H54 (cell line): ENCODE measurements at places on chromosomes 16 and 17.
A peak's percentile ranks its signal among the peaks of the same experiment; 100 is the strongest.

GRCh38 chr17:21363776-21364642, 12.1 kb upstream of the KCNJ12 start:
- DNase-seq = no peak

GRCh38 chr17:74961657-74962350, 10.8 kb downstream of the HID1 start:
- peak; percentile 98 for DNase-seq

DNA sequence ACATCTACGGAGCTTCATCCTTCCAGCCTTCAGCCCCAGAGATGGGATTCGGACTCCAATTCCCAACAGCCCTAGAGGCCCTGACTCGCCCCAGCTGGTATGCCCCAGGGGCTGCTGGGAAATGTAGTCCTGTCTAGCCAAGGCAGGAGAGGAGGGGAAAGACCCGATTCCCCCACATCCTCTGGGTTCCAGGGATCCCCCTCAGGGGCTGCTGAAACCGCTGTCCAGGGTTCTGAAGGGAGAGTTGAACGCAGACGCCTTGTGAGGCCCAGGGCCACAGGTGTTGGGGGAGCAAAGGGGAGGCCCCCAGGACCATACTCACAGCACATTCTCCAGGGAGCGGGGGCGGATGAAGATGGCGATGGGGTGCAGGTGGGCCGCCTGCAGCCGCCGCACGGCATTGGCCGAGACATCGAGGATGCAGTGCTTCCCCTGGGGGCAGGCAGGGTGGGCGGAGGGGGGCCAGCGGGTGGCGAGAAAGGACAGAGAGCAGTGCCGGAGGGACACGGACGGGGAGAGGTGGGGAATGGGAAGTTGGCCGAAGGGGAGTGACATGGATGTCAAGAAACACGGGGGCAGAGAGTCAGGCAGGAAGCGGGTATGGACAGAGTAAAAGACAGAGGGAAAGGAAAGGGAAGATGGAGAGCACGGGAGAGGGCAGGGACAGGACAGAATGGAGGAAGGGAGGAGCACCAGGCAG, 12.6 kb upstream of the ASGR1 start:
- DNase-seq = peak; percentile 83

- no peak for DNase-seq
Observed at GRCh38 chr17:57354673-57355072, 98.3 kb downstream of the MSI2 start.

- no peak for DNase-seq
Observed at GRCh38 chr17:34542700-34543336, 36.6 kb upstream of the TMEM132E start.

DNA sequence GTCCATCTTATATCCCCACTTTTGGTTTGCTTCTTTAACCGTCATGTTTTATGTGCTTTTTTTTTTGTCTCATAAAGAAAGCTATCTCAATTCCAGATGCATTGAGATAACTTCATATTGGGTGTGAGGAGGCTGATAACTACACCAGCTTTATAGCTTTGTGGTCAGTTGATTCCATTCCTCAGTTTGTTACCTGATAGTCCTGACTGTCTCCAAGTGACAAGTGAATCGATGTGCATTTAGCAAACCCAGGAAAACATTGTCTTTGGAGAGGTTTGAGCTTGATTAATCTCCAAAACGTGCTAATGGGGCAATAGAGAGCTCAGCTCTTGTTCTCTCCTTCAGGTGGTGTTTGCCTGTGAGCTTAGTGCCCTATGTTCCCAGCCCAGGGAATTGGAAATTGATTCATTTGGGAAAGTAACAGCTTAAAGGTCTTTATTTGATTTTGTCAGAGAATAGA, 22.7 kb downstream of the HS3ST3B1 start:
- no peak for DNase-seq

DNA sequence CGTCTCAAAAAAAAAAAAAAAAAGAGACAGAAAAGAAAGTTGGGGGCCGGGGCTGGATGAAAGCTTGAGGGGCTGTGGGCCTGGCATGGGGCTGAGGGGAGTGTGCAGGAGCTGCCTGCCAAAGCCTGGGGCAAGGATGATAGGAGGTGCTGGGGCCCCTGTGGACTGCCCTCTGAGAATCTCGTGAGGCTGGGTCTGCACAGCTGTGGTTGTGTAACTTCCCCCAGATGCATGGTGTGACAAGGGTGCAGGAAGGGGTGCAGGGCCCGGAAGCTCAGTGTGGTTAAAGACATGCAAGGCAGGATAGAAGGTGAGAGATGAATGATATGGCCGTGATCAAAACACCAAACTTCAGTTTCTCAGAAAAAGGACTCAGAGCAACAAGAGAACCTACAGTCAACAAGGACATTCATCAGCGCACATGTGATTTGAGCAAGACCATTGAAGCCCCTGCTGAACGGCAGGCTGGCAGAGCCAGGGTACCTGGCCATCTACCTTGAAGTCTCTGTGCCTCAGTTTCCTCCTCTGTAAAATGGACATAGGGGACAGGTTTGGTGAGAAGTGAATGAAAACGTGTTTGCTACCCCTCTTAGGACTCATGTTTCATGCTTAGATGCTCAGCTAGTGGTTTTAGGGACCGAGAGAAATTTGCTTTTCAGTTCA, 9.6 kb downstream of the IL32 start:
- no peak for DNase-seq

DNA sequence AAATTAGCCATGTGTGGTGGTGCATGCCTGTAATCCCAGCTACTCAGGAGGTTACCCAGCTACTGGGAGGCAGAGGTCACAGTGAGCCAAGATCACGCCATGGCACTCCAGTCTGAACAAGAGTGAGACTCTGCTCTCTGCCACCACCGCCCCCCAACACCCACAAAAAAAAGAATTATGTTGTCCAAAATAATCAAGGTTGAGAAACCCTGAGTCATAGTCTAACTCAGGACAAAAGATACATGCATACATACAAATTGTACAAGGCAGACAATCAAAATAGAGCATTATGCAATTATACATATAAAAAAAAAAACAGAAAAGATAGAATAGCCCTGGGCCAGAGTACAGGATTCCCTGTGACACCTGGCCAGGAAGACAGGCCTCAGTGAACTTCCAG, 6.6 kb upstream of the KPNB1 start:
- no peak for DNase-seq

GRCh38 chr17:81118308-81119221, 46.7 kb upstream of the PVALEF start:
- DNase-seq = no peak

- DNase-seq = peak; percentile 57
Observed at GRCh38 chr17:43171586-43172487, 823 bp downstream of the NBR1 start.

DNA sequence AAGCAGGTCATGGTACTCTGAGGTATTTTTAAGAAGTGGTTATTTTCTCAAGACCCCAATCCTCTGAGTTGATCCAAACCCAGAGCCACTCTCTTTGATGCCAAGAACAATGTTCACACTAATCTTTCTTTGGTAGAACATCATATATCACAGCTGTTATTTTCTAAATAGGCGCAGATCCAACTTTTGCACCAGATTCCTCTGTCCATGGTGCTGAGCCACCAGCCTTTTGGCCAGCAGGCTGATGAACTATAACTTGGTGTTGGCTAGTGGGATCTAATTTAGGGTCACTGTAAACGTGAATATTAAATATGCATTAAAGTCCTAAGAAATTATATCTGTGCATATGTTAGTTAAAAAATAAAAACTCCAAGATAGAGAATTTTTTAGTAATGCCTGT, 7.0 kb upstream of the ZKSCAN2 start:
- DNase-seq = no peak

- peak; percentile 21 for DNase-seq
Observed at GRCh38 chr17:28811651-28812090, 30.9 kb downstream of the FAM222B start.

- DNase-seq = no peak
Observed at GRCh38 chr16:48441863-48442279, 56.7 kb upstream of the SIAH1 start.

DNA sequence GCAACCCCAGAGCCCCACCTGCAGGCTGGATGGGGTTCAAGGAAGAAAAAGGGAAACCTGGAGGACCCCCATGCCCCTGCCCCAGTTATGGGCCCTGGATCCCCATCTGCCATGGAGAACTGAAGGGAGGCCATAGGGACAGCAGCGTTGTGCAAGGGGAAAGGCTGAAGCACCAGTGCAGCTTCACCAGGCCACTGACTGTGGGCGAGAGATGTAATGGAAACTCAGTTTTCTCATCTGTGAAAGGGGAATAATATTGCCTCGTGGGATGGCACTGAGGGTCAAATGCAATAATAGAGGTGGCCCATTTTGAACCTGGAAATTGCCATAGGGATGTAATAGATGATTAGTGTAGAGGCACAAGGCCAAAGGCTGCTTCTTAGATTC, 9.9 kb upstream of the TSPOAP1 start:
- DNase-seq = no peak

- DNase-seq = no peak
Observed at GRCh38 chr16:85081038-85081437, 31.2 kb downstream of the CIBAR2 start.

DNA sequence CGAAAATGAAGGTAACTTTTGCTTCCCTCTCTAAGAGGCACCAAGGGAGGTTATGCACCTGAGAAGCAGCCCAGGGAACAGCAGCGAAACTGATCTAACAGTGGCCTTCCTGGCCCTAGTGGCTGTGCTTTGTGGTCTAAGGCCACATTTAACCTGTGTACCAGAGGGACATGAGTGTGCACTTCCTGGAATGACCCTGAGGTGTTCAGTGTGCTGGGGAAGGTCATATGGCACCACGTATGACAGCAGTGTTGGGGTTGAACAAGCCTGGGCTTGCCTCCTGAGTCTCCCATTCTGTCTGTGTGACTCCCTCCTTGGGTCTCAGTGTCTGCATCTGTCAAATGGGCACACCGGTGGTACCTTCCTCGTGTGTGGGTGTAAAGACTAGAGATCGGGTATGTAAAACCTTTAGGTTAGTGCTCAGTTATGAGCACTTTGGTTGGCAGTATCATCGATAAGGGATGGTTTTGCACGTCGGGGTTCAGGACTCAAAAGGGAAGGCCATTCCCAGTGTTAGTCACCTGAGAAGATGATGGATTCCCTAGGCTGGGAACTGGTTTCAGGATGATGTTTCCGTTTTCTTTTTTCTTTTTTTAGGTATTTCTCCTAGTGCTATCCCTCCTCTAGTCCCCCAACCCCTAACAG, 31.9 kb downstream of the PLCG2 start:
- no peak for DNase-seq

DNA sequence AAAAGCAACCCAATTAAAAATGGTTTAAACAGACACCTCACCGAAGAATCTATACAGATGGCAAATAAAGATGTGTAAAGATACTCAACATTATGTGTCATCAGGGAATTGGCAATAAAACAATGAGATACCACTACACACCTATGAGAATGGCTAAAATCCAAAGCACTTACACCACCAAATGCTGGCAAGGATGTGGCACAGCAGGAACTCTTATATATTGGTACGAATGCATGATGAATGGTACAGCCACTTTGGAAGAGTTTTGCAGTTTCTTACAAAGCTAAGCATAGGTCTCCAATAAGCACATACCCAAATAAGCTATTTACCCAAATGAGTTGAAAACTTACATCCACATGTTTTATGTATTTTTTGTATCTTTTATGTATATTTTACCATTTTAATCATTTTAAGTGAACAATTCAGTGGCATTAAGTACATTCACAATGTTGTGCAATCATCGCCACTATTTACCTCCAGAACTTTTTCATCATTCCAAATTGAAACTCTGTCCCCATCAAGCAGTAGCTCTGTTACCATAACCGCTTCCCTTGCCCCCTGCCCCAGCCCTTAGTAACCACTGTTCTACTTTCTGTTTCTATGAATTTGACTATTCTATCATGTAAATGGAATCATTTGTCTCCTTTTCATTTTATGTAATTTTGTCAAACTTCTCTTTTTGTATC, 6.7 kb upstream of the ALDH3A2 start:
- no peak for DNase-seq

GRCh38 chr16:10617662-10618420, 37.4 kb upstream of the EMP2 start:
- DNase-seq = no peak

DNA sequence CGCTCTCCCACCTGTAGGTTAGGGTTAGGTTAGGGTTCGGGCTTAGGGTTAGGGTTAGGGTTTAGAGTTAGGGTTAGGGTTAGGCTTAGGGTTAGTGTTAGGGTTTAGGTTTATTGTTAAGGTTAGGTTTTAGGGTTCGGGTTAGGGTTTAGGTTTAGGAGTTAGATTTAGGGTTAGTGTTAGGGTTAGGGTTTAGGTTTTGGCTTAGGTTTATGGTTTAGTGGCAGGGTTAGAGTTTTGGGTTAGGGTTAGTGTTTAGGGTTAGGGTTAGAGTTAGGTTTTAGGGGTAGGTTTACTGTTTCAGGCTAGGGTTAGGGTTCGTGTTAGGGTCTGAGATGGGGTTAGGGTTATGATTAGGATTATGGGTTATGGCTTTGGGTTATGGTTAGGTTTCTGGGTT, 31.6 kb upstream of the ZCCHC14 start:
- DNase-seq = no peak

DNA sequence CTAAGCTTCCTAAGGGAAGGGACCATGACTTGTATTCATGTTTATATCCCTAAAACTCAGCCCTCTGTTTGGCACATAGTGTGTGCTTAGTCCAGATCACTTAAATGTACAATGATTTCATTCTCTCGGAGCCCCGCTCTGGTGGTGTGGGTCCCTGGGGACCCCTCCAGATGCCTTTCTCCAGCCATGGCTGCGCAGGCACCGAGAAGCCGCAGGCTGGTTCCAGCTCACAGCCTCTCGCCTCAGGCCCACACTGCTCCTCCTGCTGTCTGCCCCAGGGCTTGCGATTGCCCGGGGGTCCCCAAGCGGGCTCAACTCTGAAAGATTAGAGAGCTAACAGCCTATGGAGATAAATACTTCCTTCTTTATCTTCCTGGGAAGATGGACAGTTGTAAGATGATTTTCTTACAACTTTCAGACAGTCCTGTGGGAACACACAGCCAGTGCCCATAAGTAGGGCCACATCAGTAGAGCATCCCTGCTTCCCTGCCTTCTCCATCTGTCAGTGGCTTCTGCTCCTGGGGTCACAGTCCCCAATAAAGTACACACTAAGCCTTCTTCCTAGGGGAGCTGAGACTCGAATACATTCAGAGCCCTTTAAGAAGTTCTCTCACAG, 66.2 kb downstream of the CENPV start:
- DNase-seq = no peak

GRCh38 chr17:31843070-31843745, 15.8 kb downstream of the COPRS start:
- DNase-seq = no peak

GRCh38 chr16:82404586-82405315, 222.0 kb upstream of the CDH13 start:
- no peak for DNase-seq

GRCh38 chr17:82881324-82881823, 41.6 kb upstream of the ZNF750 start:
- DNase-seq = no peak

GRCh38 chr16:427250-427649, 1.8 kb downstream of the RAB11FIP3 start:
- DNase-seq = no peak

DNA sequence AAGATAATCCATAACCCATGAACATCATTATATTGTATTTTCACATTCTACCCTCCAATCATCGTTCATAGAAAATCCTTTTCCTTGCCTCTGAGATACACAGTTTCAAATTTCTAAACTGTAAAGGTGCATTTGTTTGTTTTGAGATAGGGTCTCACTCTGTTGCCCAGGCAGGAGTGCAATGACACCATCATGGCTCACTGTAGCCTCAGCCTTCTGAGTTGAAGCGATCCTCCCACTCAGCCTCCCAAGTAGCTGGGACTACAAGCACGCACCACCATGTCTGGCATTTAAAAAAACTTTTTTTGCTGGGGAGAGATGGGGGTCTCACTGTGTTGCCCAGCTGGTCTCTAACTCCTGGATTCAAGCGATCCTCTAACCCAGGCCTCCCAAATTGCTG, 58.1 kb upstream of the TOB1 start:
- no peak for DNase-seq

- DNase-seq = peak; percentile 90
Observed at GRCh38 chr17:57783338-57783742, 38.2 kb upstream of the CCDC182 start.
